ENCODE measurements at places on chromosomes 7 and 10. TPM values are rescaled to one million over a fixed set of nuclear protein-coding genes. Genes with fewer than 3 reads are reported as not detected.
A peak's percentile ranks its signal among the peaks of the same experiment; 100 is the strongest.

- no peaks in the 10 kb centered on the region for H3K36me3 ChIP-seq
- H3K4me3 ChIP-seq = no peak overlapping the region
- peak; percentile 57 for DNase-seq
Observed at GRCh38 chr10:49164559-49165188, 23.5 kb downstream of the TMEM273 start.

Gene GDF10
- total RNA-seq = 0.06 TPM

- H3K27me3 ChIP-seq = no peaks in the 10 kb centered on the region
- DNase-seq = no peak
- no peaks in the 10 kb centered on the region for H3K4me1 ChIP-seq
- H3K36me3 ChIP-seq = no peaks in the 10 kb centered on the region
Observed at GRCh38 chr10:80416479-80417098, 8.2 kb downstream of the PRXL2A start.

DNA sequence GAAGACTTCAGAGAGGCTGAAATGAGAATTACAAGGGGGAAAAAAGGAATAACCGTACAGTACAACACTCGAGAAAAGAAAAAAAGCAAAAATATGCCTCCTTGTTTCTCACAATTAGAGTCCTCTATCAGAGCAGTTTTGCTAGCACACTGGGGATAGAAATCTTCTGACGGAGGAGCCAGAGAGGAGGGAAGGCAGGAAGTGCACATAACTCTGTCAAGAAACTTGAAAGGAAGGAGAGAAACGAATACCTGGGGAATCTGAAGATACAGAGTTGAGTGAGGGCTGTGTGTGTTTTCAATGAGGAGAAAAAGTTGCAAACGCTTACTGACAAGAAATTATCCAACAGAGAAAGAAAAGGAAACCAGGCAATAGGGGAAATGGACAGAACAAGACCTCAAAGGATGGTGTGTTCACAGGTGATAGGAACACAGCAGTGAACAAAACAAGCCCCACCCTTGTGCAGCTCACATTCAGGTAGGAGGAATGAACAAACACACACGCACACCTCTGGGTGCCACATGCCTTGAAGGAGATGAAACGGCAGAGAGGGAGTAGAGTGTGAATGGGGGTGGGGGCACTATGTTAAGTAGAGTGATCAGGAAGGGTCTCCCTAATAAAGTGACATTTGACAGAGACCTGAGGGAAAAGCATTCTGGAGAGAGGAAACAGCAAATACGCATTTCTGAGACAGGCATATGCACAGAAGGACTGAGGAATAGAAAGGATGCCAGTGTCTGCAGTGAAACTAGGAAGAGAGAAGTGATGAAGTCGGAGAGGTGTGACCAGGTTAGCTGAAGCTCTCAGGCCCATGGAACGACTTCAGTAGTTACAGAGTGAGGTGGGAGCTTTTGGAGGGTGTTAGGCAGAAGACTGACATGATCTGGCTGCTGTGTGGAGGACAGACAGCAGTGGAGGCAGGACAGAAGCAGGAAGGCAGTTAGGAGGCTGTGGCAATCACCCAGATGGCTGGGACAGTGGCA, 46.7 kb upstream of the SPOCK2 start:
- H3K27ac ChIP-seq = no peak overlapping the region
- no peak overlapping the region for H3K4me3 ChIP-seq
- peaks cover 8% of the 10 kb centered on the region for H3K36me3 ChIP-seq
- H3K4me1 ChIP-seq = no peaks in the 10 kb centered on the region
- H3K27me3 ChIP-seq = no peaks in the 10 kb centered on the region

DNA sequence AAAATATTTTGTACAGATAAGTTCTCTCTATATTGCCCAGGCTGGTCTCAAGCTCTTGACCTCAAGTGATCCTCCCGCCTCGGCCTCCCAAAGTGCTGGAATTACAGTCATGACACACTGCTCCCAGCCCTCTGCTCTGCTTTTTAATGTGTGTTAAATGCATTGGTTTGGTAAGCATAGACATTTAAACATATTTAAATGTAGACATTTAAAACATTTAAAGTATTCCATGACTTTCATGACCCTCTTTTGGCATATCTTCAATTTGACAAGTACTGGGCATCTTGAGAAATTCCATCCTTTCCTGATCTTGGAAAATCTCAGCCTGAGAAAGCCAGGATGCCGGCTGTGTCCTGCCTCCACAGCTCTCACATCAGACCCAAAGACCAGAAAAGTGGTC, 5.2 kb upstream of the SAR1A start:
- no peaks in the 10 kb centered on the region for H3K36me3 ChIP-seq
- no peak overlapping the region for H3K4me3 ChIP-seq
- H3K27ac ChIP-seq = no peak overlapping the region
- no peaks in the 10 kb centered on the region for H3K4me1 ChIP-seq
- H3K27me3 ChIP-seq = no peaks in the 10 kb centered on the region
